ENCODE measurements at places on chromosomes 1 and 21.

- no peak for DNase-seq
Measured at GRCh38 chr1:2874607-2875480, 73.4 kb upstream of the TTC34 start.

DNA sequence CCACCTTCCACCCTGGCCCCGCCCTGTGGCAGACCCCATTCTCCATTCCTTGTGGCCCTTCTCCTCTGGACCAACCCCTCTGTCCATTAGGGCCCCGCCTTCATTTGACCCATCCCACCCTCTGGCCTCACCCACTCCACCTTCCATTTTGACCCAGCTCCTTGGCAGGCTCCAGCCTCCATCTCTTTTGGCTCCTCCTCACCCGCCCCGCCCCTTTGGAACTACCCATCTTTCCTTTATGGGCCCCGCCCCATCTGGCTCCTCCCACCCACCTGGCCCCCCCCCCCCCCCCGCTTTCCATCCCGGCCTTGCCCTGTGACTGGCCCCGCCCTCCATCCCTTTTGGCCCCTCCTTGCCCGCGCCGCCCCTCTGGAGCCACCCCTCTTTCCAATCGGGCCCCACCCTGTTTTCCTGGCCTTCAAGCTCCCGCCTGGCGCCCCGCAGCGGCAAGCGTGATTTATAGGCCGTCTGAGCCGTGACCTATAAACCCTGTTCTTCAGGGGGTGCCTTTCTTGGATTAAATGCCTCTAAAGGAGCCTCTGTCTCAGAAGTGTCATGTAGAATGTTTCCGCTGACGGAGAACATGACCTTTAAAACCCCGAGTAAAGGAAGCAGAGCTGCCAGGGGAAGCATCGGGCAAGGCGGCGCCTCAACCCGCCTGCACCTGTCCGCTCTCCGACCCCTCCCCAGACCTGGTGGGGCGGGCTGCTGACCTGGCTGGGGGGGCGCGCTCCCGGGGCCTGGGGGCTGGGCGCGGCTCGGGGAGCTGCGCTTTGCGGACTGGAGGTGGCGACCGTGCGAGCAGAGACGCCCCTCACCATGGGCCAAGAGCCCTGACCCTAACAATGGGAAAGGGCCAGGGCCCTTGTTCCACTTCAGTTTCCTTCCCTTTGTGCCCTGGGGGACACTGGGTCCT, 178.0 kb downstream of the CAMTA1 start:
- peak; percentile 86 for DNase-seq

GRCh38 chr21:45611939-45612664, 31.4 kb upstream of the PCBP3 start:
- peak; percentile 38 for DNase-seq

GRCh38 chr1:52365071-52365745, 797 bp downstream of the CC2D1B start:
- no peak for DNase-seq

GRCh38 chr1:151968058-151968457, 25.6 kb downstream of the S100A10 start:
- no peak for DNase-seq

- no peak for DNase-seq
Measured at GRCh38 chr1:16621300-16621658, 7.9 kb upstream of the NBPF1 start.

- DNase-seq = no peak
Measured at GRCh38 chr1:182196897-182197870, 135.7 kb upstream of the ZNF648 start.

GRCh38 chr1:31584869-31585735, 8.8 kb downstream of the TINAGL1 start:
- no peak for DNase-seq

- no peak for DNase-seq
Measured at GRCh38 chr1:226979517-226980121, 39.5 kb downstream of the COQ8A start.

DNA sequence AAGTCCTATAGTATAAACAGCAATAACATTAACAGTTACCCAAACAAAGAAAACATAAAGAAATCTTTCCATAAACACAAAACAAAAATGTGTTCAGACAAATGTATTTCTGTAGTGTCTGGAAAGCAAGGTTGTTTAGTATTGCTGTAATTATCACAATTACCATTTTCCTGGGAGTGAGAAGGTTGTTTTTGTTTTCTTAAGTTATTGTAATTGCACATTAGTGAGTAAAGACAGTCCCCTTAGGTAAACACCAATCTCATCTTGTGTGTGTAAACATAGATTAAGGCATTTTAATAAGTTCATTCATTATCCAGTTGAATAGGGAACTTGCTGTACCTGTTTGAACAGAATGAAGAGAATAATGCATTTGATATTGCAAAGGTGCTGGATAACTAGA, 356.9 kb upstream of the ADGRL4 start:
- DNase-seq = no peak

DNA sequence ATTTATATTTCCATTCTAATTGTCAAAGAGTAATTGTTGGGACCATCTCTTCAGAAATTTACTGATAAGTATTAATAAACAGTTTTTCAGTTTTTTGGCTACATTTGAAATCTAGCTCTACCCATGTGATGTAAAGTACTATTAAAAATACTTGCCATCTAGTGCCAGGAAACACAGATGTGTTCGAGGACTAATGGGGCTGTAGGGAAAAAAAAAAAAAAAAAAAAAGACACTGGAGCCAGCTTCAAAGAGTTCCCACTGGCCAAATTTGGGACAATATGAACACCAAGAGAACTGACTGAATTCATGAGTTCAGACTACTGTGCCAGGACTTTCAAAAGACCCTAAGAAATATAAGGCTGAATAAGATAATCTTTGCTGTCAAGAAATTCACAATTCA, 65.2 kb upstream of the GFI1 start:
- no peak for DNase-seq

- DNase-seq = no peak
Measured at GRCh38 chr1:238191170-238191569, 300.4 kb upstream of the ZP4 start.

- DNase-seq = no peak
Measured at GRCh38 chr1:50976111-50976889, 6.3 kb downstream of the CDKN2C start.

DNA sequence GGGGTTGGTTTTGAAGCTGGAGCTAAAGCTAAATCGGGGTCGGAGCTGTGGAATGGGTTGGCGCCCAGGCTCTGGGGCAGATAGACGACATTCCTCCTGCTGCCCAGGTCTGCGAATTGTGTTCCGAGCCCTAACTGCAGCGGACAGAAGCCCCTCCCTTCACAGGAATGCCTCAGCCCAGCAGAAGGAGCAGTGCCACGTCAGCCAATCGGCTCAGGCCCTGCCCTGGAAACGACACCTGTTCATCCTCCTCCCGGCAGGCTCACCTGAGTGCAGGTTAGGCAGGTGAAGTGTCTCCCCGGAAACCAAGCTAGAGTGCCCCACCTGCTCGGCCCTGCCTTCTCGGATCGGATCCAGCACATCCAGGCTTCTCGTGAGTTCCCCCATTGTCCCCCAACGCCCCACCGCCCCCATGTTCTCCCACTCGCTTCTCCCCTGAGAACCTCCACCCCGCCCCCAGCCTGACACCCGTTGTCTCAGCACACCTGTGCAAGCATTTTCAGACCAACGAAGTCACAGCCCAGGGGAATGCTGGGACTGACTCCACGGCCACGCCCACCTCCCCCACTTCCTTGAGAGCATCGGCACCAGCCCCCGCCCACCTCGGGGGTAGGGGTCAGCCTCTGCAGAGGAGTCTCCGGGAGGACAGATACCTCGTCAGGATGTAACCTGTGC, 775 bp downstream of the TMEM125 start:
- peak; percentile 83 for DNase-seq

GRCh38 chr1:217052196-217052595, 329.0 kb upstream of the ESRRG start:
- no peak for DNase-seq

- no peak for DNase-seq
Measured at GRCh38 chr21:34511181-34511580, 829 bp downstream of the KCNE1 start.

- no peak for DNase-seq
Measured at GRCh38 chr1:119485201-119485600, 21.8 kb upstream of the HSD3B1 start.

DNA sequence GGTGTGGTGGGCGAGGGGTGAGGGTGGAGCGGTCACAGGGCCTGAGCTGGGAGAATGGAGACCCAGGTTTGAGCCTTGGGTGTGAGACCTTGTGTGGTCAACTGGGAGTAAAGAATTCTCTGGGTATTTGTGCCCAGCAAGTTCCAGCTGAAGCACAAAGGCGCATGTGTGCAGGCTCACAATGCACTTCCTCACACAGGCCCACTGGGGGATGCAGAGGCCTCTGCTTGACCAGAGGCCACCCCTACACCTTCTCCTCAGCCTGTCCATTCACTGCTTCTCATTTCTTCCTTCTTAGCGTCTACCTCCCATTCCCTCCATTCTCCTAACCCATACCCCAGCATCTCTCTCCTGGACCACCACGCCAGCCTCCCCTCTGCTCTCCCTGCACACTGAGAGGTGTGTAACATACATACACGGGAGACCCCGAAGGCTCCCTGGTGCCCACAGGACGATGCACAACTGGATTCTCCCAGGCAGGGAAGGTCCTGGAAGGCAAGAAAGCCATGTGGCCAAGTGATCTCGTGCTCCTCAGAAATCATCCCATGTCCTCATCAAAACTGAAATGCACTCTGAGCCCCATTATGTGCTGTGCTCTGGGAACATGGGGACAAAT, 12.3 kb upstream of the TTC39A start:
- no peak for DNase-seq

DNA sequence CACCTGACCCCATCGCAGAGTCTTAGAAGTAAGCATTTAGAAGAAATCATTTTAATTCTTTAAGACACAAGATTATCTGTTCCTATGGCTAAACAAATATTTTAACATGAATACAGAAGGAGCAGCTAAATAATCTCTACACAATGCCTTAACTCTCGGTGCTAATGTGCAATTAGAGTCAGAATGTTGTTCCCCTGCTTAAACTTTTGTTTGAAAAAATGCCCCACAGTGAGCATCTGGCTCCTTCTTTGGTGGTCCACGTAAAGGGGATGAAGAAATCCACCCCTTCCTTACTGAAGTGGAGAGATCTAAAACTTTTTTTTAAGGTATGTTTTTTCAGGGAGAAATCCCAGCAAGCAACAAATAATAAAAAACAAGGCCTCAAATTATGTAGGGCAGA, 55.2 kb downstream of the SLC45A1 start:
- DNase-seq = no peak

- DNase-seq = no peak
Measured at GRCh38 chr1:209817691-209818090, 10.1 kb upstream of the UTP25 start.

DNA sequence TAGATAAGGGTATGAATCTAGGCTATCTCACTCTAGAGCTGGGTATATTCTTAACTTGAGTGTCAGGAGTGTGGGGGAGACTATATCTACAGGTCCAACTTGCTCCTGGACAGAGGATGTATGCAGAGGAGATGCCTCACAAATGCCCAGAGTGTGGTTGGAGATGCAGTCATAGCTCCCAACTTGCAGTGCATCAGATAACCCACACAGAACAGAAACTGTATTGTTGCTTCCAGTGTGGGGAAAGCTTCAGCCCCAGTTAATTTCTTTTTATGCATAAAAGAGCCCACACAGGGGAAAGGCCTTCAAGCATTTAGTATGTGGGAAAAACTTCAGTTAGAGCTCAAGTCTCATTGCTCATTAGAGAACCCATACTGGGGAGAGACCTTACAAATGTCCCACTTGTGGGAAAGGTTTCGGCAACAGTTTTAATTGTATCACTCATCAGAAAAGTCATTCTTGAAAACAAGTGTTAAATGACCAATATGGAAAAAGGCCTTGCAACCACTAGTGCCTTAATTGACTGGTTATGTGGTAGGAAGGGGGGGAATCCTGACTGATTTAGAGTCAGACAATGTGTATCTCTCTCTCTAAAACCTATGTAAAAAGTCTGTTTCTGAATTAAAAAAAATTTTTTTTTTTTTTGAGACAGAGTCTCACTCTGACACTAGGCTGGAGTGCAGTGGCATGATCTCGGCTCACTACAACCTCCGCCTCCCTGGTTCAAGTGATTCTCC, 67.9 kb downstream of the EBNA1BP2 start:
- DNase-seq = no peak

GRCh38 chr1:16630661-16631247, 17.4 kb upstream of the NBPF1 start:
- peak; percentile 79 for DNase-seq

DNA sequence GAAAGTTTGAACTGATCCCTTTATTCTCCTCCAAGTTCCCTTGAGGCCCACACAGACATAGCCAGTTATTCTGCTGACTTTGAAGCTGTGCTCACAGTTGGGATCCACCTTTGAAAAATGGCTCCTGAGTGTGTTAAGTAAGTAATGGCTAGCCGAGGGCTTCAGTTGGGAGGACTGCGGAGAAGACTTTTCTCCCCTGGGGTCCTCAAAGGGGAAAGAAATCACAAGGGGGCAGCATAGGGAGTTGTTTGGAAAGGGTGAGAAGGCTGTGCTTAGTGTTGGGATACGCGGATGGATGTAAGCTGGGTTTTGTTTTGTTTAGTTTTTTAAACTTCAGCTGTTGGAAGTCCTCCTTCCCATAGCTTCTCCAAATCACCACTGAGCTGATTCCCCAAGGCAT, 8.3 kb downstream of the PGM1 start:
- no peak for DNase-seq

DNA sequence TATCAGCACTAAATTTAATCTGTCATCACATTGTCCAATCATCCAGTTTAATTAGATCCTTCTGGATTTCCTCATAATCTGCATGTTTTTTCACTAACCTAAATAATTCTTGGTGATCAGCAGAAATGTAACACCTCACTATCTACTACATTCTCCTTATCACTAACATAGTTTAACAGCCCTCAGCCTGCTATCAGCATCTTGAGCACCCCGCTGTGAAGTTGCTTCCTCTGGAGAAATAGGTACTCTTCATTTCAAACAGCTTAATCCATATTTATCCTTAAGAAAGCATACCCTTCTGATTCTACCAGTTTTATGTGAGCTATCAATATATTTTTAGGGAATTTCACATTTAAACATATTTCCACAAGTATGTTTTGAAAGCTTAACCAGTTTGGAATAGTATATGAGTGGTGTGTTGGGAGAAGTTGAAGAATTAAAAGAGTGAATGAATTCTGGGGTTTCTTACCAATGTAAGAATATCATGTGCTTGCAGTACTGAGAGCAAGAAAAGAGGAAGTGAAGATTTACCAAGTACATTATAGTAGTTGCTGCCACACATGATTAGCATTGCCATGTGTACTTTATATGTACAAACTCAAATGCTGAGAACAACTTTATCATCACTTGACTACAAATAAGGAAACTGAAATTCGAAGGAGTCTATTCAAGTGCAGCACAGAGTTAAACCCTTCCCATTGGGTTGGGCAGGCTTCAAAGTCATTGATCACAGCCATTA, 771.1 kb upstream of the ADGRL4 start:
- no peak for DNase-seq

GRCh38 chr1:47194311-47194710, 4.5 kb upstream of the PDZK1IP1 start:
- DNase-seq = no peak

DNA sequence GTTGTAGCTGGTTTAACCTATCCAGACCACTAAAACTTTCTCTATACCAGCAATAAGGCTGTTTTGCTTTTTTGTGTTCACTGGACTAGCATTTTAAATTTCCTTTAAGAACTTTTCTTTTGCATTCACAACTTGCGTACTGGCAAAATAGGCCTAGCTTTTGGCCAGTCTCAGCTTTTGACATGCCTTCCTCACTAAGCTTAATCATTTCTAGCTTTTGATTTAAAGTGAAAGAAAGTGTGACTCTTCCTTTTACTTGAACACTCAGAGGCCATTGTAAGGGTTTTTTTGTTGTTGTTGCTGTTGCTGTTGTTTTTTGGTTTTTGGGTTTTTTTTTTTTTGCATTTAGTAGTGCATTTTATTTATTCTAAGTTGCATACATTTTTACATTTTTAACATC, 15.2 kb downstream of the RPAP2 start:
- no peak for DNase-seq

- no peak for DNase-seq
Measured at GRCh38 chr1:237016626-237017025, 12.4 kb upstream of the MT1HL1 start.
